ENCODE measurements at places on chromosomes 2 and 18. TPM values are rescaled to one million over a fixed set of nuclear protein-coding genes. Genes with fewer than 3 reads are reported as not detected.

APCDD1 gene
- 0.14 TPM for total RNA-seq

TMEM87B gene
- 15.4 TPM for total RNA-seq

SKOR2 gene
- not detected for total RNA-seq

FHL2 gene
- total RNA-seq, result 77.6 TPM

AQP12B gene
- not detected for total RNA-seq

CXCR1 gene
- total RNA-seq, result not detected

MYO7B gene
- 0.19 TPM for total RNA-seq

LNPK gene
- 15.1 TPM for total RNA-seq

SCYGR4 gene
- total RNA-seq, result not detected

CABYR gene
- 10.4 TPM for total RNA-seq

TTR gene
- total RNA-seq, result not detected

STPG4 gene
- not detected for total RNA-seq

ABCG8 gene
- not detected for total RNA-seq

KCNE4 gene
- 0.83 TPM for total RNA-seq

NR4A2 gene
- total RNA-seq, result 2.9 TPM

ADD2 gene
- total RNA-seq, result 28.7 TPM

SPP2 gene
- total RNA-seq, result not detected

TP53I3 gene
- 191 TPM for total RNA-seq

TRIM43 gene
- total RNA-seq, result 0.07 TPM

SCN1A gene
- not detected for total RNA-seq

LOXHD1 gene
- total RNA-seq, result not detected

NEU4 gene
- 0.24 TPM for total RNA-seq

CSRNP3 gene
- total RNA-seq, result not detected

TMEM127 gene
- total RNA-seq, result 51.2 TPM

L3MBTL4 gene
- total RNA-seq, result not detected

IL1F10 gene
- not detected for total RNA-seq

NT5C1B gene
- total RNA-seq, result not detected

STEAP3 gene
- 39.7 TPM for total RNA-seq

ACMSD gene
- not detected for total RNA-seq

NPPC gene
- 0.21 TPM for total RNA-seq

LRRTM4 gene
- total RNA-seq, result not detected

WDR75 gene
- 40.0 TPM for total RNA-seq

ITPRIPL1 gene
- not detected for total RNA-seq

DYNAP gene
- not detected for total RNA-seq

NOP58 gene
- total RNA-seq, result 120 TPM

CRYGC gene
- total RNA-seq, result not detected

CRYBA2 gene
- total RNA-seq, result not detected

DNAJC5G gene
- total RNA-seq, result not detected

GREB1L gene
- total RNA-seq, result 1.4 TPM

LRP1B gene
- total RNA-seq, result not detected

GALR1 gene
- total RNA-seq, result not detected

ABCG5 gene
- total RNA-seq, result not detected

SLC23A3 gene
- 0.72 TPM for total RNA-seq

VWA3B gene
- 0.26 TPM for total RNA-seq

MEP1B gene
- 0.07 TPM for total RNA-seq

HTRA2 gene
- 45.7 TPM for total RNA-seq

PLB1 gene
- 1.1 TPM for total RNA-seq

MYL12B gene
- total RNA-seq, result 402 TPM

CTAGE1 gene
- total RNA-seq, result not detected

SLC9A4 gene
- not detected for total RNA-seq

SAG gene
- not detected for total RNA-seq

DLX1 gene
- total RNA-seq, result 4.0 TPM

FBXO48 gene
- 0.52 TPM for total RNA-seq

GPAT2 gene
- not detected for total RNA-seq

BZW1 gene
- 333 TPM for total RNA-seq

Data from A549 treated with CORT108297 at 1 μM for 4 hours (cell line).